Glutamatergic neuron (in vitro differentiated cells): ENCODE measurements at places on chromosomes 7 and 10.

DNA sequence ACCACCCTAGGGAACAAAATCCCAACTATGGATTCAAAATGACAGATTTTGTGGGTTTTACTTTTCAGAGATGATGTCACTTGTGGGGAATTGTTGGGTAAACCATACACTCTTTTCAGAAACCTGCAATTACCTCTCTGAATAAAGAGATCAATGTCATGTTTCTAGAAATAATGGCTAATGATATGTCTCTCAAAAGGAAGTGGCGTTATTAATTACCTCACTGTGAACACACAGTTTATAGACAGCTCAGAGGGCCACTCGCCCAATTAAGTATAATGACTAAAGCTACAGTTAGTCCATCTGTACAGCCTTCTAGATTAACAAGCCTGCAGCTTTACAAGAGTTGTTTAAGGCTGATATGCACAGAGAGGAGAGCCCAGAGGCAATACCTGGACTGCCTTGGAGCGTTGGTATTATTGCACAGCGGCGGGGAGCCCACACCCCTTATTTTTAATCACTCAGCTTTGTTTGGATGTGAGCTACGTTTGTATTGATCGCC is 79.5 kb downstream of the RAB11FIP2 start:
- no peak for DNase-seq

- no peak for DNase-seq
Observed at GRCh38 chr7:133795068-133795665, 332.0 kb upstream of the LRGUK start.

GRCh38 chr10:59060852-59061251 is 115.6 kb upstream of the PHYHIPL start:
- no peak for DNase-seq

DNA sequence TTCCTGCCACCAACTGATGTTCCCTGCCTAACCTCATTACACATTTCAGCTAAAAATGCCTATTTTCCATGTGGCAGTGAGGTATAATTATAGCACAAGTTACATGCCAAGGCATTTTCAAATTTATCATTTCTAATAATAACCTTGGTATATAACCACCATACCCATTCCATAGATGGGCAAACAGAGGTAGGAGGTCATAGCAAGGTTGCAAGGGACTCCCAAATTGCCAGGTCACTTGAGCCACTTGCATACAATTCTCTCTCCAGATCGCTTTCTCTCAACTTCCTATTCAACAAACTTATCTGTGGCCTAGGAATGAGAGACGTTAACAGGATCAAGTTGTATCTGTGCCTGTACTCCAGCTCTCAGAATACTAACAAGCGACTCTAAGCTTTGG is 108.3 kb downstream of the ATXN7L1 start:
- DNase-seq = no peak

DNA sequence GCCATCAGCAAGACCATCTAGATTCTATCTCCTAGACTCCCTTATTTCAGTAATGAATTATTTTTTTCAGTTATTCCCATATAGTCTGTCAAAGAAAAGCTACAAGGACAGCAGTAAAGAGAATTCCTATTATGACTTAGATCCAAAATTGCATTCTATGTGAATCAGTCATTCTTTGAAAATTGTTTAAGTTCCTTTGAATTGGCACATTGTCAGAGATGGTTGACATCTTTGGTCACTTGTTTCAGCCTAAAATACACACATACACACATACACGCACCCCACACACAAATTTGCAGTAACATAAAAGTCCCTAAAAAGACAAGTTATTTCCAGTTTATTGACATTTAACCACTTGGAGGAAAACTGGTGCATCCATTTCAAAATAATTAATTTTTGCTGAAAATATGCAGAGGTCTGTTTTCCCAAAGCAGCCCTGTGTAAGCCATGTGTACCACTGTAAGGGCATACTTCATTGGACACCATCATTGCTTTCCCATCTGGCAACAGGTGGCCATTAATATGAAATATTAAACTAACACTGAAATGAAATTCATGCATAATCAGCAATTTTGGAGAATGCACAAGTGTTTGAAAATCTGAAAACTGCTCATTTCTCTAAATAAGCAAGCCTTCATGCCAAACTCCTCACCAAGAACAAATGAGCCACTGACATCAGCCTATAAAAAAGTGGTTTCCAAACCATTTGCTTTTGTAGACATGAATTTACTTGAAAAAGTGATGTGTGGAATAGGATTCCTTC is 121.7 kb upstream of the COL1A2 start:
- no peak for DNase-seq
